ENCODE measurements at places on chromosomes 4 and X.

DNA sequence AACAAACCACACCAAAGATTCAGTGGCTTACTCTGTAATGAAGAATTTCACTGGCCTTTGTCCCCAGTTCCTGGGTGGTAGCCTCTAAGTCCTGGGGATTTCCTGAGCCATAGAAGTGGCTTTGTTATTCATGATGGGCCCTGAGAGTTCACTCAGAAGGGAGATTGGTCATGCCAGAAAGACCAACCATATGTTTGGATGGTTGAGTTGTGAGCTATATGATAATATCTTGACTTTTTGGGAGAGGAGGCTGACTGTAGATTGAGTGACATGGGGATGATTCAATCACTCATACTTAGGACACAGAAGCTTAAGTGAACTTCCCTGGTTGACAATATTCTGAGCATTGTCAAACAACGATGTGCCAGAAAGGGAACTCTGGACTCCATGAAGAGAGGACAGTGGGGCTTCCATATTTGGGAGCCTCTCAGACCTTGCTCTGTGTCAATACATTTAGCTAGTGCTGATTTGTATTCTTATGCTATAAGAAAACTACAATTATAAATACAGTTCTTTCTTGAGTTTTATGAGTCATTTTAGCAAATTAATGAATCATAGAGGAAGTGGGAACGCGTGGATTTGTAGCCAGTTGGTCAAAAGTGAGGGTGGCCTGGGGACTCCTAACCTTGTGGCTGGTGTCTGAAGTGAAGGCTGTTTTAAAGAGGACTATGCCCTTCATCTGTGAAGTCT is 392.0 kb downstream of the GBA3 start:
- DNase-seq = no peak

DNA sequence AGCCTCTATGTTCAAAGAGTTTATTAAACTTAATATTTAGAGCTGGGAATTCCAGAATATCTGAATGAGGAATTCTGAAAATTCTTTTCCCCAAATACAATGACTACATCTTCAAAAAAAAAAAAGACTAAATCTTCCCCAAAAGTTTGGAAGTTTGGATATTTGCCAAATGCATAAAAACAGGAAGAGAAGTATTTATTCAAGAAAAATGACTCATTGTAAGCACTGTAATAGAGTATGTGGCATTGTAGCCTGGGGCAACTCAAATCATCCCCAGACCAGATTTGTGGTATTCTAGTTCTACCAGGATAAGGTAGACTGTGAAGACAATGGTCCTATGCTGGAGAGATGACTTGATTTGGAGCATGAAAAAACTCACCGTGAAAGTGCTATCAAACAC is 78.5 kb upstream of the PDHA2 start:
- DNase-seq = no peak

- no peak for DNase-seq
These were observed 497.5 kb downstream of the KCNIP4 start for GRCh38 chr4:21451032-21451431.

GRCh38 chr4:2857349-2857927 is 13.8 kb downstream of the ADD1 start:
- DNase-seq = no peak

DNA sequence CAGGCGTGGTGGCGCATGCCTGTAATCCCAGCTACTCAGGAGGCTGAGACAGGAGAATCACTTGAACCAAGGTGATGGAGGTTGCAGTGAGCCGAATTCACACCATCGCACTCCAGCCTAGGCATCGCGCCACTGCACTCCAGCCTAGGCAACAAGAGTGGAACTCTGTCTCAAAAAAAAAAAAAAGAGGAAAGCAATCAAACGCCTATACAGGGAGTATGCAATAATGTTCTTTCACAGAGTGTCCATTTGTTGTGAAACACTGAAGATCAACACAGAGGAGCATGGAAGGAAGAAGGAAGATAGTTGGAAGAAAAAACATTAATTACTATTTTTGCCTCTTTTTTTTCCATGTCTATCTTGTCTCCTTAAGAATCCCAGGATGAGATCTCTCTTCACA is 113.4 kb downstream of the FBXO8 start:
- no peak for DNase-seq

- peak; percentile 38 for DNase-seq
These were observed 125.3 kb downstream of the COL4A6 start for GRCh38 chrX:108312957-108313356.

DNA sequence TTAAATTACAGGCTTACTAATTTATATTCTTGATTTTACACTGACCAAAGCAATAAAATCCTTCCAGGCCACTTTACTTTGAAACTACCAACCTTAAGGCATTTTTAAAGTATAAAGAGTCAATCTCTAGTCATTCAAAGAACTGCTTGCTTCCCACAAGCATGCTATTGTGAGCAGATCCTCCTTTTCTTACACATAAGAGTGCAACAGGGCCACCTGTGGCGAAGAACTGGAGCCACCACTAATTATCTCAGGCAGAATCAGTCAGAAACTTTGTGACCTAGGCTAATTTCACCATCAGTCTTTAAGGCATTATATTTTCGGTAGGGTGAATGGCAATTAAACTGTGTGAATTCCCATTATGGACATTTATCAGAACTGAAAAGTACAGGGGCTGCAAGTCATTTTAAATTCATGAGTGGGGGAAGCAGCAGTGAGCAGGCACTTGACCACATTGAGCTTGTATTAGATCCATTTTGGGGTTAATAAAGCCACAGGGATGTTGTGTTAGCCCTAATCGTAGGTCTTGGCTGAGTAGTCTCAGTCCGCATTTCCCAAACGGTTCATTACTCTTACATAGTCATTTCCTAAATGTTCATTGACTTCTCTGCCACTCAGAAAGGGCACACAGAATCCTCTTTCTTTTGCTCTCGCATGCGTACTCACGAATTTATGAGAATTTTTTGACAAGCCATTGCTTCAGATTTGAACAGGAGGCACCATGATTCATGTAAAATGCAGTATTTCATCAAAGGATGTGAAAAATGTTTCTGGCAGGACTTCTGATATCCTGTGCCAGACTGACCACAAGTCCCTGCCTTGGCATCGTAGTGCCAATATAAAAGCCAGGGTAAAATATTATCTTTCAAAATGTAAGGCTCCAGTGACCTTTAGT is 39.8 kb downstream of the NPY2R start:
- no peak for DNase-seq

GRCh38 chr4:172815499-172816164 is 353.0 kb upstream of the GALNT7 start:
- no peak for DNase-seq

GRCh38 chr4:184702114-184702513 is 31.8 kb downstream of the CENPU start:
- DNase-seq = no peak

GRCh38 chr4:152709675-152710438 is 30.1 kb upstream of the TMEM154 start:
- DNase-seq = no peak

DNA sequence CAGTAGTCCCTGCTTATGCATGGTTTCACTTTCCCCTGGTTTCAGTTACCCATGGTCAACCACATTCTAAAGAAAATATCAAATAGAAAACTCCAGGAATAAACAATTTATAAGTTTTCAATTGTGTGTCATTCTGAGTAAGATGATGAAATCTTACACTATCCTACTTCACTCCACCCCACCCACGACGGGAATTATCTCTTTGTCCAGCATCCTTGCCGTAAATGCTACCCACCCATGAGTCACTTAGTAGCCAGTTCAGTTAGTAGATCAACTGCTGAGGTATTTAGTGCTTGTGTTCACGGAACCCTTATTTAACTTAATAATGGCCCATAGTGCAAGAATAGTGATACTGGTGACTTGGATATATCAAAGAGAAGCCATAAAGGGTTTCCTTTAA is 91.4 kb downstream of the KLHL13 start:
- no peak for DNase-seq

- DNase-seq = no peak
These were observed 58.9 kb downstream of the HOPX start for GRCh38 chr4:56622176-56622575.

- no peak for DNase-seq
These were observed 78.6 kb downstream of the ARHGAP36 start for GRCh38 chrX:131136776-131137175.

- DNase-seq = no peak
These were observed 22.2 kb upstream of the HMX1 start for GRCh38 chr4:8893624-8894423.

- DNase-seq = no peak
These were observed 115.6 kb downstream of the ARAP2 start for GRCh38 chr4:36128689-36129088.

- DNase-seq = no peak
These were observed 148.3 kb upstream of the NHS start for GRCh38 chrX:17226736-17227135.

DNA sequence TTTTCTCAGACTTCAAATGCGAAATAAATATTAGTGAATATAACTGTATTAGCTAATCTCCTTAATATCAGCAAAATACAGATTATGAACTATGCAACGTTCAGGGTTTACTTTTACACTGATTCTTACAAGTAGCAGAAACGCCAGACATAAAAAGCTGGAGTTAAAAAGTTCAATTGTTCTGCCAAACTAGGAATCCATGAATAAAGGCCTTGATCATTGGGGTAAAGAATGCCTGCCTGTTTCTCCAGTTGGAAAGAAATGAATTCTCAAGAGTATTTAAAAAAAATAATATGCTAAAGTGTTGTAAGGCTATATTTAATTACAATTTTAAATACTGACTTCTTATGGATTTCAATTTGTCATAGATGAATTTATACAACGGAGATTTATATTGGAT is 612.2 kb downstream of the DMD start:
- DNase-seq = no peak

GRCh38 chrX:135516376-135516775 is 4.1 kb upstream of the INTS6L start:
- DNase-seq = no peak

DNA sequence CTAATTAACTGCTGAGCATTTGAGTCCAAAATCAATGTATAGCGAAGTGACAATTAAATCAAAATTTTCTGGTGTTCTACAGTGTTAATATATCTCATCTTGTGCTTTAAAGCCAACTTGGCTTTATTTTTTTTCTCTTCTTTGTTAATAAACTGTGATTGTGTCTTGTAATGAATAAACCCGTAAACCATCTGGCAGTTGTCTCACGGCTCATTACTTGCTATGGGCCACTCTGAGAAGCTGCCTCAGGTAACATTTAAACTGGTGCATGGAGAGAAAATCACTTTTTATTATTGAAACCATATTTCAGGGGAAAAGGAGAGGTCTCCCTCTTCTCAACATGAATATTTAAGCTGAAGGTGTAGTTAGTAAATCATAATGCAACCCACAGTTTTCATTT is 694.0 kb downstream of the KCTD8 start:
- no peak for DNase-seq
